Caki2 (cell line): ENCODE measurements at places on chromosomes 16 and 17.
A peak's percentile ranks its signal among the peaks of the same experiment; 100 is the strongest.

DNA sequence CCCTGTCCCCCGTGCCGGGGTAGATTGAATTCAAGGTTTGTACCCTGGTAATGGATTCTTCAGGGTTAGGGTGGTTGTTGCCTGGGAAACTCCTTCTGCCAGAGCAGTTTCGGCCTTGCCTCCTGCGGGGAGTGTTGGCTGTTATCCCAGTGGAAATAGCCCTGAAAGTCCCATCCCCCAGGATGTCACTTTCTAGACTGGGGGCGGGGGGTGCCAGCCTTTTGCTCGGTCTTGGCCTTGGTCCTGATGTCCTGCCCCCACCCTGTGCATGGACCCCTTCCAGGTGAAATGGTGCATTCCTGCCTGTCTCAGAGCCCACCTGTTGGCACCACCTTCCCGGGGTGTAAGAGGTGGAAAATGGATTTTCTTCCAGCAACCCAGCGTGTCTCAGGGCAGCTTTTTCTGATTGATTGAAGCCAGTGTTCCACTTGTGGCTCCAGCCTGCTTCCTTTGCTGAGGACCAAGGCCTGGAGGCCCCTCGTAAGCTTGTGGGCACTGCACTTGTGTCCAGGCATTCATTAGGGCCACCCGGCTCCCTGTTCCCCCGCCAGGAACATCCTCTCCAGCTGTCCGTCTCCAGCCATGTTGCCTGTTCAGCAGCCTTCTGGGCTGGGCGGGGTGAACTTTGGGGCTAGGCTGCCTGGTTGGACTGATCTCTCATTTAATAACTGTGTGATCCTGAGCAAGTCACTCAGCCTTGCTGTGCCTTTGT lies 25.6 kb downstream of the MGAT5B start:
- no peak for DNase-seq

- DNase-seq = no peak
Observed at GRCh38 chr17:50187751-50188530, 13.5 kb downstream of the COL1A1 start.

- no peak for DNase-seq
Observed at GRCh38 chr16:87196661-87197060, 120.5 kb downstream of the C16orf95 start.

GRCh38 chr17:55441544-55441943 lies 19.9 kb upstream of the MMD start:
- DNase-seq = no peak

GRCh38 chr17:61306003-61306402 lies 93.6 kb upstream of the TBX2 start:
- no peak for DNase-seq

DNA sequence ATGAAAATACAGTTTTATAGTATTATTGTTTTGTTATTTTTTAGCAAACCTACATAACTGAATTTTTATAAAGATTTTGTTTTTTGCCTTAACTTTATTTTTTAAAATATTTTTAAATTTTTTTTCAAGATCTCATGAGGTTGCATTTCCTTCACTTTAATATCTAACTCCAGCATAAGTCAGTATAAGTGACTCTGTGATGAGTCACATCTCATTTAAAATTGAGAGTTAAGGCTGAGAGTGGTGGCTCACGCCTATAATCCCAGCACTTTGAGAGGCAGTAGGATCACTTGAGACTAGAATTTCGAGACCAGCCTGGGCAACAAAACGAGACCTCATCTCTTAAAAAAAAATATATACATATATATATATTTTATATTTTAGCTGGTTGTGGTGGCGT lies 44.0 kb downstream of the NLK start:
- DNase-seq = no peak

- no peak for DNase-seq
Observed at GRCh38 chr17:360092-360750, 7.6 kb upstream of the RPH3AL start.

- DNase-seq = no peak
Observed at GRCh38 chr17:9284884-9285283, 263.6 kb downstream of the NTN1 start.

- no peak for DNase-seq
Observed at GRCh38 chr16:75948441-75948840, 222.2 kb upstream of the CPHXL start.

- no peak for DNase-seq
Observed at GRCh38 chr17:19876529-19877161, 8.9 kb upstream of the ULK2 start.

GRCh38 chr17:35162755-35163154 lies 15.1 kb downstream of the UNC45B start:
- no peak for DNase-seq

- DNase-seq = no peak
Observed at GRCh38 chr16:4345836-4346781, 5.0 kb downstream of the PAM16 start.

DNA sequence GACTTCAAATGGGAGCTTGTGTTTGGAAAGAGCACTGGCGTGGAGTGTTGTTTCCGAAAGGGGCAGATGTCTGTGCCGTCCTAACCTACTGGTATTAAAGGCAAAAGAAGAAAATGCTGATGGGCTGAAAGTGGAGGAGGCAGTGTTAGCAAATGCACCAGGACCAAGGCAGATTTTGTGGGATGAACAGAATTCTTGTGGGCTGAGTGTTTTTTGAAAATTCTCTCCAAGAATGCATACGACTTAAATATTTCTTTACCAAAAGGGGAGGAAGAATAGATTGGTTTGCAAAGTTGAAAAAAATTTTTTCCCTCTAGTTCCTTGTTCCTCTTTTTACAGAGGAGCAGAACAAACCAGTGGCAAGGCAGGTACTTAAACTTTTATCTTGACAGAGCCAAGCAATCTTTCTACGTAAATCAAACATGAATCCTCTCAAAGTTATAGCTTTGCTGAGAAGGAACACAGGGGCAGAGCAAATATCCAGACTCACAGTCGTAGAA lies 16.8 kb downstream of the MARCHF10 start:
- DNase-seq = peak; percentile 41

- DNase-seq = no peak
Observed at GRCh38 chr16:83040174-83040573, 413.4 kb downstream of the CDH13 start.

DNA sequence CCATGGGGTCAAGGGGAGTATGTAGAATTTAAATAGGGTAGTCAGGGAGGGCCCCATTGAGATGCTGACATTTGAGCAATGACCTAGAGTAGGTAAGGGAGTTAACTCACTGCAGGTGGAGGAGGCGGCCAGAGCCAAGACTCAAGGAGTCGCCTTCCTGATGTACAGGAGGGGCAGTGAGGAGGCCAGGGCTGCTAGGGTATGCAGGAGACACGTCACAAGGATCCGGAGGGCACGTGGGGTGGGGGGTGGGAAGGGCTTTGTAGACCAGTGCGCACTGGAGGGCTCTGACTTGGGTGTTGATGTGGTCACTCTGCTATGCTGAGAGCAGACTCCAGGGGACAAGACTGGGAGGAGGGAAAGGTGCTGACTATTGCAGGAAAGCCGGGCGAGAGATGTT lies 37.5 kb downstream of the SPECC1 start:
- DNase-seq = no peak
